ENCODE measurements at places on chromosomes 13 and 19.

- no peak for DNase-seq
Measured at GRCh38 chr19:34667349-34668076, 9.4 kb downstream of the SCGB2B2 start.

DNA sequence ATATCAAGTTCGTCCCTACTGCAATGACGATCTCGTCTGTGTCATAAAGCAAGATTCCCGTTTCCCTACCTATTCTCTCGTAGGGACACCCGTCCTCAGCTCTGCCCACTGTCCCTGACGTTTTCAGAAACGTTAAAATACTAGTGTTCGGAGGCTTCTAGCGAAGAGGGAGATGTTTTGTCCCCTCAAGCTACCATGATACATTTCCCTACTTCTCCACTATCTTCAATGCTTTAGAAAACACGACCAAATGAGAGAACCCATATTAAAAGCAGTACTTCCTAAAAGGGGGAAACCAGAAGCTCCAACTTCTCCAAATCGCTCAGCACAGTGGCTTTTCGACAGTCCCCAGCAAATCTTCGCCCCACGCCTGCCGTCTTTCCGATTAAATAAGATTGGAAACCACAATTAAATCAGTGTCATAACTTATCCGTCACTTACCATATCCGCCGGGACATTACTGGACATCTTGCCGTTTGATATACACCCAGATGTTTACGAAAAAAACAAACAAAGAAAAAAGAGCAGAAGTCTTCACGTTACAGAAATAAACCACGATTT lies 1.3 kb downstream of the UBL3 start:
- DNase-seq = no peak

- no peak for DNase-seq
Measured at GRCh38 chr19:47641891-47642485, 33.1 kb downstream of the BICRA start.

- no peak for DNase-seq
Measured at GRCh38 chr19:43286096-43286495, 16.8 kb upstream of the PSG9 start.

DNA sequence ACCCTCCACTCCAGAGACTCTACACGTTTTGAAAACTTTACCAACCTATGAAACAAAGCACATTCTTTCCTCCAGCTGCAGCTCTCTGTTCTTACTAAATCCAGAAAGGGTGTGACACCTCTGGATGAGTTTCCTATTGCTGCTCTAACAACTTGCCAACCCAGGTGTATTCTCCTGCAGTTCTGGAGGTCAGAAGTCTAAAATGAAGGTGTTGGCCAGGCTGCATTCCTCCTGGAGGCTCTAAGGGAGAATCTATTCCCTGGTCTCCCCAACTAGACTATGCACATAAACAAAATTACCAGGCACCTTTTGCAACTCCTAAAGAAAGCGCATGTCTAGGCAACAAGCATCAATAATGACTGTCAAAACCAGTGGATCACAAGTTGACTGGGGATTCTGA lies 128.8 kb downstream of the NUFIP1 start:
- no peak for DNase-seq

DNA sequence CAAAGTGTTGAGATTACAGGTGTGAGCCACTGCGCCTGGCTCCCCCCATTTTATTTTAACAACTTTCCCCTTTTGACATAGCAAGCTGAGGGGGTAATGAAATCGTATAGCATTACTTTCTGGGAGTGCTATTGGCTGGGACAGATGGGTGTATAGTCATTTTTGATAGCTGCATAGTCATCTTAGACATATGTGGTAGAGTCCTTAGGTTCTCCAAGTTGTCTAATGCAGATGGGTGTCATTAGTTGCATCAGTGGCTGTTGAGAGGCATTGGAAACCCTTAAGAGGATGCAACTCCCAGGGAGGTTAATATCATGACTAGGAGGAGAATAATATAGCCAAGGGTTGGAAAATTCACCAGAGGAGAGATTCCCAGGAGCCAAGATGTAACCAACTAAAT lies 28.6 kb upstream of the PNMA8B start:
- DNase-seq = no peak

DNA sequence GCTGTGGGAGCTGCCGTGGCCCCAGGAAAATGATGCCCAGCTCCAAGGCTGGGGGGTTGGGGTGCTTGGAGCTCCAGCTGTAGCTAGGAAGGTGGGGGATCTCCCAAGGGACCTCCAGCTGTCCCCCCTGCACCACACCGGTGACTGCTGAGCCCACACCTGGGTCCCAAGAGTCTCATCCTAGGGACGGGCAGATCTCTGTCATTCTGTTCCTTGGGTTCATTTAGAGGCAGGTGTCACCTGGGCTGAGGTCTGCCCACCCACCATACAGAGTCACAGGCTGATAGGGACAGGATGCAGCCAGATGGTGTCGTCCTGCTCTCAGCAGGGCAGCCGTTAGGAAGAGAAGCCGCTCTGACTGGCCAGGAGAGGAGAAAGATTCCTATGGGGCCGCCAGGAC lies 5.3 kb downstream of the F2RL3 start:
- no peak for DNase-seq

DNA sequence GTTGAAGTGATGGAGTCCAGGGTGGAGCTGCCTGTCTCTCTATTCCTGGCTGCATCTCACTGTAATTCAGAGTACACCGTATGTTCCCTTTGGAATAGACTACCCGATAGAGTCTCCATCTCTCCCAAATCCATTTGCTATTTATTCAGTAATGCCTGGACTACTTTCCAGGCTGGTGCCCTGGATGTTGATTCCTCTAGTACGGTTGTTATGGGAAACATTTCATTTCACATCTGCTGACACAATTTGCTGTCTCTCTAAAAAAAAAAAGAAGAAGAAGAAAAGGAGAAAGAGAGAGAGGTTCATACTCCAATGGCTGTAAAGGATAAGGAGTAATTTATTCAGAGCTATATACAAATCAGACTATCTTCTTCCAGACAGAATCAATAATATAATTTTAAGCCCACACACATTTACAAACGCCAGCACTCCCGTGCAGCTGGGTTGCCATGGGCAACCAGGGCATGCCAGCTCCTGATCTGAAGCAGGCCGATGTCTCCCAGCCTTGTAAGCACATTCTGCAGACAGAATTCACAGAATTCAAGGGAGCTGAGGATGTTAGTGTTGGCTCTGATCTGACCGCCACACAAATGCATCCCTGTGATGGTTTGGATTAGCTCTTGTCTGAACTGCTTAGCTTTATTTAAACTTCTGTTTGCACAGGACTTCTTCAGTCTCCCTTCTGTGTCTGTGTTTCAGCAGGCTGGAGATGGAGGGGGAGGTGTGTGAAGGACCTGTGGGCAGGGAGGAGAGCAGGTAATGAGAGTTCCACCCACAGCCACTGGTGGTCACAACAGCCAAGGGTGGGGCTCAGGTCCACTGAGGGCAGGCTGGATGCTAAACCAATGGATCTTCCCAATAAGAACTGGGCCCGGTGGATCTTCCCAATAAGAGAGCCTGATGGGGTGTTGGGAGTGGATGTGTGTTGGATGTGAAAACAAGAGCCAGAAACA lies 66.0 kb downstream of the TEX26 start:
- DNase-seq = no peak

GRCh38 chr19:33158365-33158764 lies 26.5 kb downstream of the WDR88 start:
- DNase-seq = no peak

- DNase-seq = peak; percentile 96
Measured at GRCh38 chr19:16435238-16435917, 36.4 kb downstream of the EPS15L1 start.

GRCh38 chr13:34035676-34036325 lies 217.9 kb downstream of the RFC3 start:
- DNase-seq = peak; percentile 46

All from HFFc6 (cell line).